ENCODE measurements at places on chromosomes 6 and 20.
A peak's percentile ranks its signal among the peaks of the same experiment; 100 is the strongest.

DNA sequence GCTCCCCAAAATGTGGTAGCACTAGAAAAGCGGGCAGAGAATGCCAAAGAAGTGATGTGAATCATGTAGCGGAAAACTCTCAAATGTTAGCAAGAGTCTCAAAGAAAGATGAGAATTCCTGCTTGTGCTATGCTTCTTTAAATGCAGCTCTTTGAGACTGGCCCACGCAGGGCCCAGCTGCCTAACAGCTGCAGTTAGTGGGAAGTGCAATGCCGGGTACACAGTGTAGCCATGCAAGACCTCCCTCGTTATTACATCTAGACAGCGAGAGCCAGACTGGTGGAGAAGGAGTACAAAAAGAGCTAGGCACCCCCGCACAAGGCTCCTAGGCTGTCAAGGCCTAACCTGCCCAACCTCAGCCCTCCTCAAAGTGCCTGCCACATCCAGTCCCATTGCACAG lies 201.7 kb upstream of the PRDM1 start:
- DNase-seq: no peak

GRCh38 chr20:61569825-61570224 lies 317.8 kb downstream of the CDH4 start:
- DNase-seq: peak; percentile 7

GRCh38 chr20:47674686-47675085 lies 110.6 kb downstream of the SULF2 start:
- DNase-seq: no peak

DNA sequence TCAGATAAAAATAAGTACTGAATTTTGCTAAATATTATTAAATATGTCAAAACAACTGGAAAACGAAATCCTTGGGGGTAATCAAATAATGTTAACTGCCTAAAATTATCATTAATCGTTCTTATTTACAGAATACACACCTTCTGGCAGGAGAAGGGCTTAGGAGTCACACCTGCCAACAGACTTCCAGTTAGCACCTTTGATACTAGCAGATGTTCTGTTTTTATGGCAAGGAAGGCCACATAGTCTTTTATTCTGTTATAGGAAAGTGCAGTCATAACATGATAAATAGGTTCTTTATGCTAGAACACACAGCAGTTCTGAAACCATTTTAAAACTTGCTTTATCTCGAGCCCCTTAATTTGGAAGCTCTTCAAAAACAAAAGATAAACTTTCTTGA lies 464.1 kb downstream of the UTRN start:
- no peak for DNase-seq

GRCh38 chr6:154487367-154488247 lies 22.9 kb downstream of the CNKSR3 start:
- no peak for DNase-seq

GRCh38 chr20:8490076-8490830 lies 358.2 kb downstream of the PLCB1 start:
- DNase-seq: no peak

GRCh38 chr6:119079283-119079809 lies 882 bp upstream of the FAM184A start:
- no peak for DNase-seq

DNA sequence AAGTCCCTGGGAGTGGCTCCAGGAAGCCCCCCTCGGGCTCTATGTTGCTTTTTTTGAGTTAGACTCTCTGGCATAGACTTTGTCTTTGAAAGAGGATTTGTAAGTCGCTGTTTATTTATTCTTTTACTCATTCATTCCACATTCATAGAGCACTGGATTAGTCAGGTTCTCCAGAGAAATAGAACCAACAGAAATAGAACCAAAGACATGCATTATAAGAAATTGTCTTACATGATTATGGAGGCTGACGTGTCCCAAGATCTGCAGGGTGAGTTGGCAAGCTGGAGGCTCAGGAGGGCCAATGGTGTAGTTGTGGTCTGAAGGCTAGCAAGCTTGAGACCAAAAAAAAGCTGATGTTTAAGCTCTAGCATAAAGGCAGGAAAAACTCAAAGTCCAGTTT lies 98.3 kb upstream of the CHD6 start:
- DNase-seq: no peak
